ENCODE measurements at places on chromosomes 2 and 18.

DNA sequence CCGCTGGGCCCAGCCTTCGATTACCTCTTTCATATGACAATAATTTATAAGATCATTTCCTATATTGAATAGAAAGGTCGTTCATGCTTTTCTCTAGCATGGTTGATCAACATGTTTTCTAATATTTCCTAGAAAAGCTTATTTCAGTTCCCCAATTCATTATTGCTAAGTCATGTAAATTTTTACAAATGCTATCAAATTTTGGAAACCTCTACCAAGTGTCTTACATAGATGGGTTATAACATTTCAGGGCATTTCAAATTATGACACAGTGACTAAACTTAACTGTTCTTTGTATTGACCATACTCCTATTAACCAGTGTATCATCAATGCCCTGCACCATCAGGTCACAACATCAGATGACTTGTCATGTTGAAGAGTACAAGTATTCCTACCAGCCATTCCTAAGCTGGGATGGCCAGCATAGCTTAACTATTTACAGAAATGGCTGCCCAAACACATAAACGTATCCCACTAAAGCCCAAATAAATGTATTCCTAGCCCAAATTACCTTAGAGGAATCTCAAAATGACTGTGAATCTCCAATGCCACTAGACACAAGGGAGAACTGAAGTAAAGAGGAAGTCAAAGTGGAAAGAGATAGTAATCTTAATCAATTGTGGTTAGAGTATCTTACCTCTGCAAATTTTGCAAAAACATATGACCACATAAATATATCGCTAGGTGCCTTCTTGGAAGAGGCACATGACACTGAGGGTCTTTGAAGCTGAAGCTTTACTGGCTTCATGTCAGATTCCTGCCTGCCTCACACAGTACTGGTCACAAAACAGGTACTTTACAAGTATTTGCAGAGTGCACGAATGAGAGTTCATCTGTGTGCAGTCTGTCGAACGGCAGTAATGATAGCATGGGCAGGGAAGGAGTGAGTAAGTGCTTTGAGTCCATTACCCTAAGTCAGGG is 87.3 kb upstream of the TLK1 start:
- no peak for DNase-seq

DNA sequence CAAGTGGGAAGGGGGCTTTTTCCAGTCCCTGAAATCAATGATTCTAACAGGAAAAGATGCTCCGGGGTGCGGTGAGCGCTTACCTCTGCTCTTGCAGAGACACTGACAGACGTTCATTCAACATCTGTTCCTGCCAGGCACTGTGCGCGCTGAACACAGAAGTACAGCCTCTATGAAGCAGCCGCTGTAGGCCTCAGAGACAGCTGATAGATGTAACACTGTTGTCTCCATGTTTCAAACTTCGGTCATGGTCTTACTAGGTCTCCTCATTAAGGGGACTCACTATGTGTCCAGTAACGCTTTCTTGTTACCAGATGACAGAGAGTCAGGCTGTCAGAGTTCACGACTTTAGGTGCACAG is 649 bp upstream of the CLIP4 start:
- no peak for DNase-seq

DNA sequence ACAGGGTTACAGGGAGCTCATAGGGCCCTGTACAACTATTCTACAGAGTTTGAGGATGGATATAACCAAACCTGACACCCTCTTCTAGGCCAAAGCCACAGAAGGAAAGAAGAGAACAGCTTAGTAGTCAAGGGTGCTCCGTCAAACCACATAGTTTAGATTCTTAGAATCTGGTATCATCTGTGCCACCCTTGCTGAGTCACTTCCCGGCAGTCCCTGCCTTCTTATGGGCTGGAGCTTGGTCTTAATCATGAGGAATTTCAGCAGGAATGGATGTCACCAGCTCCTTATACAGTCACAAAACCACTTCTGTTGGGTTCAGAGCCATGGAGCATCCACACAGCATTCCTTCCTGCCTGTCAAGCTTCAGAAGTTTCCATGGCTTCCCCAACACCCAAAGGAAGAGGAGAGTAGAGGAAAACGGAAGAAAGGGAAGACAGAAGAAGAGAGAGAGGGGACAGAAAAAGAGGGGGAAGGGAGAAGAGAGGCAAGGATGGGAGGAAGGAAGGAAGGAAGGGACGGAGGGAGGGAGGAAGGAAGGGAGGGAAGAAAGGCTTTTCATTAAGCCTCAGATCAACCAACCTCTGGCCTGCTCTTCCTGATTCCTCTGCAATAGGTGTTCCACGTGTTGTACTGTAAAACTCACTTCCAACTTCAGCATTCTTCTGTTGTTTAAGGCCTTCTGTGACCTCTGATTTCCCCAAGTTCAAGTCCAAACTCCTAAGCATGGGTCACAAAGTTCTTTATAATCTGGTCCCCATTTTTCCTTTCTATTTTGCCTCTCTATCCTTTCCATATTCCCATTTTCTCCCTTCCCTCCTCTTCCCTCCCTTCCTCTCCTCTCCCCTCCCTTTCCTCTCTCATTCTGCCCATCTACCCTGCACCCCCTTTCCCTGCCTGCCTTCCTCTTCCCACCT is 246.1 kb upstream of the TNP1 start:
- peak; percentile 83 for DNase-seq

- no peak for DNase-seq
Observed at GRCh38 chr2:11435036-11435435, 30.9 kb downstream of the E2F6 start.

DNA sequence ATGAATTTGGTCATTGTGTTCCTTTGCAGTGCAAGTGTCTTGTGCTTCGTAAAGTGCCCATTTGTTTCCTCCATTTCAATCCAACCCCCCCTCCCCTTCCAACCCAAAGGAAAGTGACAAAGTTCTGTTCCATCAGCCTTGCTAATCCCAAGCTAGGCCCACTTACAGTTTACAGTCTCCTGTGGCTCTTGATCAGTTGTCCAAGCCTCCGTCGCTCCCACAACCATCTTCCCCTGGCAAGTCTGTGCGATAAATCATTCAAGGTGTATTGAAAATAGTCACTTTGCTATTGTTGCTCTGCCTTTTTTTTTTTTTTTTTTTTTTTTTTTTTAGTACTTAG is 6.5 kb downstream of the POU3F3 start:
- DNase-seq = no peak

DNA sequence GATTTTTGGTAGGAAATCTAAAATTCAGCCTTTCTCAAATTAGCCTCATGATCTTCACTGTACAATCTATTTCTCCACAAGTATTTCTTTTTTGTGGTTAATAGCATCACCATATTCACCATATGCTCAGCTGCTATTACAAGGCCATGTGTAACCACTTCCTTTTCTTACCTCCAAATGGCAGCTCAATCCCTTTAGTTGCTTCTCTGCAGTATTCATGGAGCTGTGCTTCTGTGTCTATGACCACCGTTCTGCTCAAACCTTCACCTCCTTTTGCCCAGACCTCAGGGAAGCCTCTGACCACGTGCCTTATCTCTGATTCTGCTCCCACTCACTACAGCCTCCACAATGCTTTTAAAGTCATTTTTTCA is 126.7 kb upstream of the TMEM200C start:
- peak; percentile 49 for DNase-seq

DNA sequence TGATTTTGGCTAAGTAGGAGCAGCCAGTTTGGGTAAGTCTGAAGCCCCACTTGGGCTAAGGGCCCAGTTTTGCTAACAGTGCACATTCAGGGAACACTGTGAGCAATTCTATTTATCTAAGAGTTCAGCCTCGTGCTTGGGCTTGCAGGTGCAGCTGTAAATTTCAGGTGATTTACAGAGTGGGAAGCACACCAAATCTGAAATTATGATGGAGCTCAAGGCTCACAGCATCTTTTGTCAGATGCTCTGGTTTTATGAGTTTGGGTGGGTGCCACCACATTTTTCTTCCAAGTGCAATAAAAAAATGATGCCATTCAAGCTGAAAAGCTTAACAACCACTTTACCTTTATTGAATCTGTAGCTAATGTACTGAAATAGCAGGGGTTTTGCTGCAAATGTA is 671.2 kb downstream of the LRRTM4 start:
- no peak for DNase-seq

- no peak for DNase-seq
Observed at GRCh38 chr18:59048048-59048363, 91.7 kb upstream of the SEC11C start.

DNA sequence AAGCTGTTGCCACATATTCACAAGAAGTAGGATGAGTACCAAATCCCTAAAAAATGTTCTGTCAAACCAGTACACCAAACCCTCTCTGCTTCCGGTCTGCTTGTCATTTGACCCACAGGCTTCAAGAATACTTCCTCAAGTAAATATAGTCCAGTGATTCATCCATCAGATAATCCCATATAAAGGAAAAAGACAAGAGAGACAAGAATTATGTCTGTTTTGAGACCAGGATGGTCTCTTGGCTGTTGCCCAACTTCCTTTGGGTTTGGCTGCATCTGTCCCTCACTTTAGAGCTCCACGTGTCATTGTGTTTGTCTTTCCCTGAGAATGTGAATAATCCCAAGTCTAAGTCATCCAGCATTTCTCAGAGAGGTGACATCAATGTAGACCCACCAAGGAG is 91.5 kb upstream of the NRP2 start:
- peak; percentile 67 for DNase-seq

DNA sequence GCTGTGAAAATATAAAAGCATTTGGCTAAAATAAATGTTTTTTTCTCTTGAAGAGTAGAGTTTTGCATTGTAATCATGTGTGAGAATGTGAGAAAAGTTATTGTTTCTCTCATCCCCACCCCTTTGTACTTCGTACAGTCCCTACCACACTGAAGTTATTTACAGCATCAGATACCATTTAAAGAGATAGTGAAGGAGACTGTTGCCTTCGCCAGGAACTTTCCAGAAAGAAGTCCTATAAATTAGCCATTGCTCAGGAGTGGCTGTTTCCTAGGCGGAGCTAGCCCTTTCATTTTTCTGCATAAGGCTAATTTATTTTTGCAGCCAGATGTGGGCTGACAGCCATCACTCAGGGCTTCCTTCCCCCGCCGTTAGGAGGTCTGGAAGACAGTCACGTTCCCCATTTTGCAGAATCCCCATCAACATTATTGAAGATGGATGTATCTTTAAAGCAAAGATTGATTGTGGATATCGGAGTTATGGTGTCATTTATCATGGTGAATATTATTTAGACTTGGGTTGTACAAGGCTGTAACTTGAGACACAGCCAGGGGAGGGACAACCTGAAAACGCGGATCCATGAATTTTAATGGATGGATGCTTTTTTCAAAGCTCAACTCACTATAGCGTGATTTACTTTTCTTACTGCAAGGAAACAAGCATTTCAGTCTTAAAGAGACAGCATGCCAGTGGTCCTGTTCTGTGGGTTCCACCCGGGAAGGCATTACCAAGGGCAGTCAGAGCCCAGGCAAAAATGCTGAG is 17.1 kb downstream of the TSHZ1 start:
- DNase-seq = no peak

GRCh38 chr2:64479259-64480117 is 25.5 kb downstream of the LGALSL start:
- DNase-seq = no peak

- DNase-seq = no peak
Observed at GRCh38 chr2:61585383-61585782, 47.2 kb upstream of the XPO1 start.

Data from fibroblast of mammary gland (primary cell).